ENCODE measurements at places on chromosomes 1 and 21.

DNA sequence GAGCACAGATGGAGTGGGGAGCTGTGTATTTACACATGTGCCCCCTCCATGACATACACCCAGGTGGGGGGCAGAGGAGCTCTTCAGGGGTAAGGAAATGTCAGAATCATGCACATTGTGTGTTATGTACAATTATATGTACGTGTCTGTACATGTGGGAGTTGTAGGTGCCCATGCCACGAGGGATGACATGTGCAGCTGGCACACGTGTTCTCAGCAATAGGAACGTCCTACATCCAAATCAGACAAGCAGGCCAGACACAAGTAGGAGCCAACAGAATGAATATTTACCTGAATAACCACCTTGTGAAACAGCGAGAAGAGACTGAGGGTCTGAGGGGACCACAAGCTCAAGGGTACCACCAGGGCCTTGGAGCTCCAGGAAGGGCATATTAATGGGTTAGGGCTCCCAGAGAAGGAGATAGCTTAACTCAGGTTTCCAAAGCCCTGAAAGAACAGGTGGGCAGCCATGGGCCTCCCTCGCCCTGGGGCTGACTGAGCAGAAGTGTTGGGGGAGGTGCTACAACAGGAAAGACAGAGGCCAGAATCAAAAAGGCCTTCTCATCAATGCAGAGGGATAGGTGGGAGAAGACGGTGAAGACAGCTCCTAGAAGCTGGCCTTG is 3.2 kb downstream of the COL16A1 start:
- DNase-seq: peak; percentile 34

DNA sequence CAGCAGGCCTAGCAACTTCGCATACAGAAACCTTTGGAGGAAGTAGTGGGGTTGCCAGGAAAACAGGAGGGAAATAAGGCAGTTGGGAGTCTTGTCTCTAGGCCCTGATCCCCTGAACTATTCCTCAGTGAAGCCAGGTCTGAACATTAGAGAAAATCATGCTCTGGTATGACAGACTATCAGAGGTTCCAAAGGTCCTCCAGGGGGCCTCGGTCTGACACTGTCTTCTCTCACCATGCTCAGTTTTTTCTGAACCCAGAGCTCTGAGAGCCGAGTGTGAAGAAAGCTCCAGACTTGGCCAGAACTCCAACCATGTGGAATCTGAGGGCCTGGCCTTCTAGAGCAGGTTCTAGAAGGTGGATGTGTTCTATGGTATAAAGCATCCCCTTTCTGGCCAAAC is 4.0 kb downstream of the TOMM40L start:
- no peak for DNase-seq

DNA sequence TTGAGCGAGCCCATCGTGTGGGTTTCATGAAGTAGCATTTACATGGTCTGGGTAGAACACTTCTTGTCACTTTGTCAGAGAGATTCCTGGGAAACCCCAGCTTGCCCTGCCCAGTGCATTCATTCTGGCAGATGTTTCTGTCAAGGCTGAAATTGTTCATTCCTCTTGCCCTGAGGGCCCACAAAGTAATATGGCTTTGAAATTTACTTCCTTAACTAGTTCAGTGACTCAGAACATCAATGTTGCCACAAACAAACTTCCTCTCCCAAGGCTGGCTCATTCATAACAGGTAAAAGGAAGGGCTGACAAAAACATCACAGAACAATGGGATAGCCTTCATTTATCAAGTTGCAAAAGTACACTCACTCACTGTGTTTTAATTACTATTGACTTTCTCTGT is 5.0 kb upstream of the KIAA0040 start:
- no peak for DNase-seq

- DNase-seq: no peak
Observed at GRCh38 chr1:215597961-215598360, 30.9 kb downstream of the KCTD3 start.

DNA sequence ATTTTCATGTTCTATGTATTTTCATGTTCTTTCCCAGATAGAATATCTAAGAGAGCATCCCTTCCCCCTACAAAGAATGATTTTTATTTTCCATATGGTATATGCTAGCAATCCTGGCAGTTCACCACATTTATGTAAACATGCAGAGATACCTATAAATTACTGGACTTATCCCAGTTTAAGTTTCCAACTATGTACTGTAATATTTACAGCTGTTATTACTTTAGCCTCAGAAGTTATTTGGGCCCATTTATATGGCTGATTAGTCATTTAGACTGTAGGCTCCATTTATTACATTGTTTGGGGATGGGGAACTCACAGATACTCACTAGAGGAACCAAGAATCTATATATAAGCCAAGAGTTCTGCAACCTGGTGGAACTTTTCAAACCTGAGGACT is 84.8 kb upstream of the WARS2 start:
- DNase-seq: no peak

DNA sequence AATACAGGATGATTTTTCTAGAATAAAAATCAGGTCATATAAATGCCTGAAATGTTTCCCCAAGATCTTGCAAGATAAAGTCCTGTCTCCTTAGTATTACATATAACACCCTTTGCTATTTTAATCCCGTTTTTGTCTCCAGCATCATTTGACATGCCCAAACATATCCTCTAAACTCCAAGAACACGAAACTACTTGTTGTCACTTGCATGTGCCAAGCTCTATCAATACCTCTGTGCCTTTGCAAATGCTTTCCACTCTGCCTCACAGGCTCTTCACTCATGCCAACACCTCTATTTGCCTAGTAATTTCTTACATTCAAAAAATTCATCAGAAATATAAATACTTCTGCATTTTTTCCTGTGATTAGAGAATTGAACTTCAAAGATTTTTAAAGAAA is 37.9 kb downstream of the LRRIQ3 start:
- no peak for DNase-seq

GRCh38 chr1:47659146-47659545 is 221.3 kb downstream of the FOXD2 start:
- DNase-seq: no peak

- DNase-seq: no peak
Observed at GRCh38 chr1:14080653-14081052, 380.7 kb downstream of the PRDM2 start.

GRCh38 chr21:32666258-32666657 is 54.1 kb upstream of the CFAP298 start:
- DNase-seq: no peak

- no peak for DNase-seq
Observed at GRCh38 chr1:168431882-168432281, 111.9 kb downstream of the XCL2 start.

DNA sequence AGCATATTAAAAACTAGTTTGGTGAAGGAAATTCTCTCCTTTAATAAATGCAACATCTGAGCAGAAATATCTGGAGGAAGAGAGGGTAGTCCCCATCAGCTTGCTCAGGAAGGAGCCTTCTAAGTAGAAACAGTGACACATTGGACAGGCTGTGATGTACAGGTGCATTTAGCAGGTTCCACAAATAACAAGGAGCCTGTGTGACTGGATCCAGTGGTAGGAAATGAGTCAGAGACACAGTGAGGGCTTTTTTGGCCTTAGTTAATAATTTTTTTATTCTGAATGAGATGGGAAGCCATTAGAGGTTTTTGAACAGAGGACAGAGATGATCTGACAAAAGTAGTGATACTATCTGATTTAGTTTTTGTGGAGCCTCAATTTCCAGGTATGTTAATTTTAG is 738.9 kb upstream of the PTBP2 start:
- no peak for DNase-seq

- no peak for DNase-seq
Observed at GRCh38 chr1:248622570-248623001, 12.3 kb downstream of the OR2T11 start.

GRCh38 chr1:95072117-95072516 is 634 bp downstream of the ALG14 start:
- DNase-seq: no peak

DNA sequence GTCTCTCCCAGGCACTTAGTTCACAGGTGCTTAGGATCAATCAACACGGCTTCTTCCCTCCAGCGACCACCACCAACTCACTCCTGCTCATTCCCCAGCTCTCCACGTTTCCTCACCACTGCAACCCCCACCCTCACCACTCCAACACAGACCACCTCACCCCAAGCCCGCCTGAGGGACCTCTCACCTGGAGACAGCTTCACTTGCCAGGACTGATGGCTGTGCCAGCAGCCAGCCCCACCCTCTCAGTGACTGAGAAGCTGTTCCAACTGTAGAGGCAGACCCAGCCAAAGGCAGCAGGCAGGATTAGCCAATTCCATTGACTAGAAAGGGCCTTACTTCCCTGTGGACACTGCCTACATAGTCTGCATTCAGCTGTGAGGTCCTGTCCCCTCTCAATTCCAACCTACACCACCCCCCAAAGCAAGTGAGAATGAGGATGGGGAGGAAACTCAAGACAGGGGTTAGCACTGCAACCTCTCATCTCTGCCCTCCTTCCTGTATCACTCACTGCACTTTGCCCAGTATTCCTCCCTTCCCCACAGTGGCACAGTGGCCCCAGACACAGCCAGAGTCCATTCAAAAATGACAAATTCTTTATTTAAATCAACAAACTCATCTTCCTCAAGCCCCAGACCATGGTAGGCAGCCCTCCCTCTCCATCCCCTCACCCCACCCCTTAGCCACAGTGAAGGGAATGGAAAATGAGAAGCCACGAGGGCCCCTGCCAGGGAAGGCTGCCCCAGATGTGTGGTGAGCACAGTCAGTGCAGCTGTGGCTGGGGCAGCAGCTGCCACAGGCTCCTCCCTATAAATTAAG is 7.6 kb downstream of the TAGLN2 start:
- no peak for DNase-seq

GRCh38 chr1:94803517-94804441 is 16.4 kb upstream of the SLC44A3 start:
- DNase-seq: no peak

- no peak for DNase-seq
Observed at GRCh38 chr1:202590975-202591411, 119.3 kb downstream of the SYT2 start.

DNA sequence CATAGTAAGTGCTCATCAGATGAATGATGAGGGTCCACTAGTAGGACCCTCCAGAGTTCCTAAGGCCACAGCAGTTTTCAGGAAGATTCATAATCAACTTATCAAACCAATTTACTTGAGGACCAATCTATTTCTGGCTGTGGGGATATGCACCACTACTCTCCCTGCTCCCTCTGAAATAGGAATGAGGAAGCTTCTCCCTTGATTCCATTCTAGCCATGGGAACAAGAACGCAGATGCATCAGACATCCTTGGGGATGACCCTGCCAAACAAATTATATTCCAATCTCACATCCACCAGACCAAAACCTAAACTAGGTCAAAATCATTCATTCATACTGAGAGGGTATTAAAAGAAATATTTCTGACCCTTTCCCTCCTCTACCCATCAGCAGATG is 31.5 kb downstream of the JAK1 start:
- DNase-seq: no peak

DNA sequence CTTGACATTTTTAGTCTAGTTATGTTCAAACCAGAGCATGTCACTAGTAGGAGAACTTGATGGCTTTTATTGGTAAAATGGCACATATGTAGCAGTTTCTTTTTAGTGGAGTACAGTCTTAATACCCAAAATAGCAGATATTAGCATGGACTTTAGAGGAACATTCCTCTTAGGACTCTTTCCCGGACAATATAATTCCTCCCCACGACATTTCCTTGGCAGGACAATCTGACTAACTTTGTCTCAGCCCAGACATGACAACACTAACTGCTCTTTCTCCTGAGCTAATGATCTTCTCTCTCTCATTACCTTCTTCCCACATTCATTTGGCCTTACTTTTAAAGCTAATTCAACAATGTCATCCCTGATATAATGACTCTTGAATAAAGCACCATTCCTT is 62.5 kb downstream of the ADAMTS1 start:
- no peak for DNase-seq

DNA sequence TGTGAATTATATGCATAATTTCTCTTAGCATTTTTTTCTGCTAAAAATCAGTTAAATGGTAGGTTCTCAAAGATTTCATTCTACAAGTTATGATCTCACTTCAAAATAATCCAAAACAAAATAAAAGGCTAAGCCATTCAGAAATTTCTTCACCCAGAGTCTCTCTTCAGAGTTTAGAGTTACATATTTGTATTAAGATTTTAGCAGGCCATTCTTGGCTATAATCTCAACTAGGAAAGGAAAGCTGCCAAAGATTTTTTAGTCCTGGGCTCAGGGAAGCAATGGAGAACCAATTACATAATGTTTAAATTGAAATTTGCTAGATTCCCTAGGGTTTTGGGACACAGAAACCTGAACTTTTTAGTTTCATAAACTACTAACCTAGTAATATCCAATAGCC is 245.0 kb downstream of the USH2A start:
- DNase-seq: no peak

- DNase-seq: no peak
Observed at GRCh38 chr1:231274119-231274825, 33.3 kb downstream of the GNPAT start.

- peak; percentile 91 for DNase-seq
Observed at GRCh38 chr1:45687754-45688740, at the start of gene TMEM69. Gene TMEM69 (plus strand): TSS chr1:45688181. CDS start chr1:45691069, 2,888 bp downstream.

DNA sequence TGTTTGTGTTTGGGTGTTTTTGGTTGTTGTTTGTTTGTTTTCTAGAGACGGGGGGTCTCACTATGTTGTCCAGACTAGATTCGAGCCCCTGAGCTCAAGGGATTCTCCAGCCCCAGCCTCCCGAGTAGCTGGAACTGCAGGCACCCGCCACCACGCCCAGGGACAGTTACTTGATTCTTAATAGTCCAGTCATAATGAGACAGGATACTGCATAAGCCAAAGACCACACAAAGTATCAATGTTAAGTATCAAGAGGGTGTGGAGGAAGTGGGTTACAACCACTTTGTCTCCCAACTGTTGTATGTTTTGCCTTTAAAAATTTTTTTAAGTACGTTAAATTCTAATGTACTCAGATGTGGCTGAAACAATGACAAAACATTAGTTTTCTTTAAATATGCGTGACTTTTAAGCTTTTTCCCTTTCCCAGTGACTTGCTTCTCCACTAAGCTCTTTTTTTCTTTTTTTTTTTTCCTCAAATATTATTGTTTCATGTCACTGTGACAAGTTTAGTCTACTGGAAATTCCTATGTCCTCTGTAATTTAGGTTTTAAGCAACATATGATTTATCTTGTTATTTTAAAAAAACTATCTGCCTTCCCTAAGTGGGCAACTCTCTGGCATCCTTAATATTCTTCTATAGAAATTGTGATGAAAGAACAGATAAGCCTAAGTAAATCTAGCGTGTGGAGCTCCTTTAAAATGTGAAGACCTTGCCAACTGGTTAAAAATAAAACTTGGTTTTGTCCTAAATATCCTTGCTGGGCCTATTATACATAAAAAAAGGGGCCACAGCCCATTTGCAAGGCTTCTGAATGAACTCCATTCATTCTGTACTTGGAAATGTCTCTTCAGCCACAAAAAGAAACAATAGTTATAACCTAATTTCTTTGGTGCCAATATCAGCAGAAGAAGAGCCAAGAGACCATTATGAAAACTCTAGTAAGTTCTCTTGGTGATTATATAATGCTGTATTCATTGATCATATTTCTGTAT is 56.2 kb upstream of the DPH5 start:
- DNase-seq: no peak

GRCh38 chr1:116910379-116911187 is 867 bp downstream of the PTGFRN start:
- DNase-seq: no peak

GRCh38 chr1:248862695-248862997 is 3.8 kb upstream of the ZNF692 start:
- no peak for DNase-seq

- DNase-seq: no peak
Observed at GRCh38 chr1:221089273-221089672, 210.0 kb downstream of the HLX start.

GRCh38 chr1:19425646-19426239 is 59.6 kb downstream of the CAPZB start:
- no peak for DNase-seq

GRCh38 chr1:209187589-209187988 is 395.9 kb upstream of the CAMK1G start:
- DNase-seq: no peak

All from RPMI8226 (cell line).